ENCODE measurements at places on chromosomes 1 and 21.
A peak's percentile ranks its signal among the peaks of the same experiment; 100 is the strongest.

- no peak for DNase-seq
These were observed 3.4 kb upstream of the UMODL1 start for GRCh38 chr21:42067531-42068255.

- DNase-seq = no peak
These were observed 836 bp upstream of the FBLIM1 start for GRCh38 chr1:15757575-15758342.

DNA sequence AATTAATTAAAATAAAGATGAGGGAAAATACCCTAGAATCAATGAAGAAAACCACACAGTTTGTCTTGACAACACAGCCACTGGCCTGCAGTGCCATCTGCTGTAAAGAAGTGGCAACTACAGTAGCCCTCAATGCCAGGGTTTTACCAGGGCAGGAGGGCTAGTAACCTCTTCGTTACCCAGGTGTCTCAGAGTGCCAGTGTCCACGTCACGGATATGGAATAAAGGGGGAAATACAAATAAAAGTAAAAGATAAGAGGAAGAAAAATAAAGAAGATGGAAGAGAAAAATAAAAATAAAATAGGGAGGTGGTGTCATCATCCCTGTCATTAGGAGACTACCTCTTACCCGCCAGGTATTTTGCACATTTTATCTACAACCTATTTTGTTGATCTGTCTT lies 14.2 kb upstream of the SLC44A3 start:
- DNase-seq = peak; percentile 49

- DNase-seq = no peak
These were observed 66.8 kb downstream of the EPB41 start for GRCh38 chr1:28981210-28981609.

- DNase-seq = no peak
These were observed 480.2 kb upstream of the C1orf87 start for GRCh38 chr1:60553730-60554129.

DNA sequence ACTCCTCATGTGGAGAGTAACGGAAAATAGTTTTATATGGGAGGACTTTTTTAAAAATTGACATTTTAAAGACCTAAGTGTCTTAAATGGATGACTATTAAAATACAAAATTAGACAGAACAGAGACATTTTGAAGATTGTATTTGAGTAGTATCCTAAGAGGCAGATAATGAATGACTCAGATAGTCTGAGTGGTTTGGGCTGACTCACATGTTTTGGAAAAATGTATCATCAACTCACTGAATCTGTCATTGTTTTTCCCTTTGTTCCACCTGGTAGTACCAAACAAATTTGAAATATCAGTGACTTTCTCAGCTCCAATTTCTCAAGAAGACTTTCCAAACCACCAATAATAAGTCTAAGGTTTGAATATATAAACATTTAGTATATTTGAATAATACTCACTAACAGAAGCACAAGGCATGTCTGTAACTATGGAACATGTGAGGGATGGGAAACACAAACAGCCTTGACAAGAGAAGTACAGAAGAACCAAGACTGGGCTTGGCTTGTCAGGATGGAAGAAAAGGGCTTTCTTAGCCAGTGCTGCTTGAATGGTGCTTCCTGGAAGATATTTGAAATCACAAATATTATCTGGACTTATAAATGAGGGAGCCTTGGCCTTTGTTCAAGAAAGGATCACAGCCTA lies 90.6 kb downstream of the SGIP1 start:
- no peak for DNase-seq

DNA sequence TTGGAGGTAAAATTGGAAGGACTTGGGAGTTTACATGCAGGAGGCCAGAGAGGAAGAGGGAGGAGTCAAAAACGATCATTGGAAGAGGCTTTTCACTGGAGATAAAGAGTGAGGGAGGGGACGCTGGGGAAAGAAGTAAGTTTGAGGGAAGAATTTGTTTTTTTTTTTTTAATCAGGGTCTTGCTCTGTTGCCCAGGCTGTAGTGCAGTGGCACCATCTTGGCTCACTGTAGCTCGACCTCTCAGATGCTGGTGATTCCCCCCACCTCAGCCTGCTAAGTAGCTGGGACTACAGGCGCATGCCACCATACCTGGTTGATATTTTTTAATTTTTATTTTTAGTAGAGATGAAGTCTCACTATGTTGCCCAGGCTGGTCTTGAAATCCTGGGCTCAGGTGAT lies 1.2 kb upstream of the MROH7 start:
- DNase-seq = no peak

- DNase-seq = no peak
These were observed 13.3 kb downstream of the TESK2 start for GRCh38 chr1:45477646-45478045.

- no peak for DNase-seq
These were observed 433.9 kb upstream of the DAB1 start for GRCh38 chr1:57857809-57858208.

- peak; percentile 27 for DNase-seq
These were observed 397.9 kb downstream of the HHAT start for GRCh38 chr1:210726621-210727020.

DNA sequence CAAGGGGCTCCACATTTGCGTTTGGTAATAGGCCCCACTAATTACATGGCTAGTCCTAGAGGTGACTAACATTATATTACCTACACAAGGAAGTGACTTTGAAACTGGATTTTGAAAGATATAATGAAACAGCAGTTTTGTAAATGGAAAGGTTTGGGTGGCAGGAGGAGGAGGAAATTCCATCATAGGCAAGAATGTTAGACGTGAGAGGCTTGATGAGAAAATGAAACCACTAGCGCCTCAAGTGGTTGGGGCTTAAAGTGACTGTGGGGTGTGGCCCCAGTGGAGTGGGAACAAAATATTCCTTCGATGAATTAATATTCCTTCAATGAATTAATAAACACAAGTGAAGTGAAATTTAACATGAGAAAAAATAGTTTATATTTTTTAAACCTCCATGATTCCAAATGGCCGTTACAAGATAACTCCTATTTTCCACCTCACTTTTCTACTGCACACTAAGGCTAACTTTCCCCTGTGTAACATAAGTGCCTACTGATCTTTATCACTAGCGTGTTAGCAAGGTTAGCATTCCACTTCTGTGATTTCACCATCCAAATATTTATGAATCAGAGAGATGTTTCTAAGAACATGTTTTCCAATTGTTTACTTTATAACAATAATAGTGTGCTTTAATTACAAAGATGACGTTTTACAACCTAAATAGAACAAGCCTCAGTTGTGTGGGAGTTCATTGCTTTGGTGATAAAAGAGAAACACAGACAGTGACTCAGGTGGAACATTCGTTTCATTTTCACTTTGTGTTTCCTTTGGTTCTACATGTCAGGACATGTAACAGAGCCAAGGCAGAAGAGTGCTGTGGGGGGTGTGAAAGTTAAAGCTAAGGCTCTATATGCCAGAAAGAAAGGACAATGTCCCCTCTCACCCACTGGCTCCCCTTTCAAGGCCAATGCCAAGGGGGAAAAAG lies 12.5 kb upstream of the ATF3 start:
- peak; percentile 56 for DNase-seq

GRCh38 chr1:43945674-43946235 lies 995 bp upstream of the IPO13 start:
- no peak for DNase-seq

GRCh38 chr1:150165622-150166612 lies 16.2 kb downstream of the PLEKHO1 start:
- DNase-seq = peak; percentile 70

- no peak for DNase-seq
These were observed 908 bp upstream of the ELK4 start for GRCh38 chr1:205632669-205633169.

DNA sequence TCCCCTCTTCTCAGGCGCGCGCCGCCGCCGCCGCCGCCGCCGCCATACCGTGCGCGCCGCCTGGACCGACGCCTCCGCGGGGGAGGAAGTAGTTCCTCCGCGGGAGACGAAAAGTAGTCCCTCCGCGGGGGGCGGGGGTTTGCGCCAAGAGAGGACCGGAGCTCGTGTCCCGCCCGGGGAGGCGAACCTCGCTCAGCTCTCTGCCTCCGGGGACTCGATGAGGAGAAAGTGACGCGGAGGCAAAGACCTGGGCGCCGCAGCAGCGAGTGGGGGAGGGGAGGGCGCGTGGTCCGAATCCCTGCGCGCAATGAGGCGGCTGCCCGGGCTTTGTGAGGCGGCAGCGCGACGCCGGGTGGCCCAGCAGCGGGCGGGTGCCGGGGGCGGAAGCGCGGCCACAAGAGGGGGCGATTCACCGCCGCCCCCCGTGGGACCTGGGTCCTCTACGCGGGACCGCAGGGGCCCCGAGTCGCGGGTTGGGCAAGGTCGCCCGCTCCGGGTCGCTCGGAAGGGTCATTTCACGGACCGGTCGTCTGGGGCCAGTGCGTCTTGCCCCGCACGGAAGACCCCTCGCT lies at the start of gene BRWD1:
Gene BRWD1 (minus strand): TSS at position 62 of the 572 bp plus-strand sequence. CDS start 141 bp downstream, outside the sequence.
- peak; percentile 81 for DNase-seq

Data from activated CD4-positive, alpha-beta T cell treated with anti-CD3 and anti-CD28 coated beads, Interleukin-2, amount 50 U/mL, for 48 hours (primary cell).